Stimulated activated naive CD8-positive, alpha-beta T cell treated with anti-CD3 and anti-CD28 coated beads, Interleukin-15, Interleukin-2, amounts not matched to agents 100 U/mL and 50 U/mL, for 24 hours (primary cell): ENCODE measurements at places on chromosomes 7 and 10.

GRCh38 chr10:77185696-77186095 is 451.9 kb downstream of the KCNMA1 start:
- DNase-seq, result no peak

GRCh38 chr10:77586719-77587415 is 50.7 kb downstream of the KCNMA1 start:
- no peak for DNase-seq

- DNase-seq, result no peak
Observed at GRCh38 chr7:49772916-49773217, 571 bp upstream of the VWC2 start.

DNA sequence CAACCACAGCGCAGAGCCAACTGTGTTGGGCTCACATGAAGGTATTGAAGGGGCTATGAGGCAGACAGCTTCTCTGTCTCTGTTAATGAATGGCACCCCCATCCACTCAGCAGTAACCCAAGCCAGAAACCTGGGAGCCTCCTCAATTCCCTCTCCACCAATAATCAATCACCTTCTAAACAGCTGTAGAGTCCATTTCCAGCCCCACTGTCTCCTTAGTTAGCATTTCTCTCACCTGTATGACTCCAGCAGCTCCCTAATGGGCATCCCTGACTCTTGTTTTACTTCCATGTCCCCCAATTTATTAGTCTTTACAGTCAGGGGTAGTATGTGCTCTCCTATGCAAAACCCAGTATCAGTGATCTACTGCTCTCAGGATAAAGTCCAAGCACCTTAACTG is 6.9 kb downstream of the SRI start:
- no peak for DNase-seq

DNA sequence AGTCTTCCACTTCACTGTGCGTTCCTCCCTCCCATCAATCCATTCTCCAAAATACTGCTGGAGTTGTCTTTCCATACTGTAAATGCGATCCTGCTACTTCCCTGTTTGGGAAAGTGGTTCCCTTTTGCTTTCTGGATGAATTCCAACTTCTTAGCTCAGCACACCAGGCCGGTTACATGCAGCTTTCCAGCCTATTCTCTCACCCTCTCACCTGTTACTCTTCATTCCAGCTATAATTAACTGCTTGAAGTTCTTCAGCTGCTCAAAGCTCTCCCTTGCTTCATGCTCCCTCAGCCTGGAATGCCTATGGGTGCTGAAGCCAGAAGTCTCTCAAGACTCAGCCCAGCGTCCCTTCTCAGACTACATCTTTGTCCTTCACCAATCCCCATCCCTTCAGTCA is 6.0 kb upstream of the ZNRF2 start:
- DNase-seq, result no peak

DNA sequence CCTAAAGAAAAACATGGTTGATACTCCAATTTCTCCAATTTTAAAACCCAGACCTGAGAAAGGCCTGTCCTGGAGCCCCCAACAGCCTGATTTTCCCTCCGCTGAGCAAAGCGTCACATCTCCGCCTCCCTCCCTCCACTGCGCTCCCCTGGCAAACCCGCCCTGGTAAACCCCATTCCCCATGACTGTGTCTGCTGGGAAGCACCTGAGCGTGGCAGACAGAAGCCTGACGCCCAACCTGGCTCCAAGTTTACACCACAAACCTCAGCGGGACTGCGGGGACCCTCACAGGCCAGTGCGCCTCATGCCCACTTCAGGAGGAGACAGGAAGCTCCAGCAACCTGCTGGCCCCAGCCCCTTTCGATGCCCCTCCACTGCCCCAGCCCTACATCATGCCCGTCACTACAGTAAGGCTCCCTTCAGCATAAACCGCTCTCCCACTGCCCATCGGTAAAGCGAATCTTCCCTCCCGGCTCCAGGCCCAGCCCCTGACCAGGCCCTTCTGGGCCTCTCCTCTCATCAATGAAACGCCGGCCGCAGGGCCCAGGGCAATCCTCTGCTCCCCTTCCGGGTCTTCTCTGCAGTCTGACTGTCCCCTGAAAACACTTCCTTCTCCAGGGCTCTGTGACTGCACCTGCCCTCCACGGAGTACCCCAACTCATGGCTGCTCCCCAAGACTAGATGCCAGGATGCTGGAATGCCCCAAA is 233.3 kb downstream of the MAD1L1 start:
- DNase-seq, result no peak

GRCh38 chr10:34791228-34791627 is 23.9 kb downstream of the PARD3 start:
- DNase-seq, result no peak

- DNase-seq, result no peak
Observed at GRCh38 chr7:42095791-42096190, 141.2 kb downstream of the GLI3 start.

DNA sequence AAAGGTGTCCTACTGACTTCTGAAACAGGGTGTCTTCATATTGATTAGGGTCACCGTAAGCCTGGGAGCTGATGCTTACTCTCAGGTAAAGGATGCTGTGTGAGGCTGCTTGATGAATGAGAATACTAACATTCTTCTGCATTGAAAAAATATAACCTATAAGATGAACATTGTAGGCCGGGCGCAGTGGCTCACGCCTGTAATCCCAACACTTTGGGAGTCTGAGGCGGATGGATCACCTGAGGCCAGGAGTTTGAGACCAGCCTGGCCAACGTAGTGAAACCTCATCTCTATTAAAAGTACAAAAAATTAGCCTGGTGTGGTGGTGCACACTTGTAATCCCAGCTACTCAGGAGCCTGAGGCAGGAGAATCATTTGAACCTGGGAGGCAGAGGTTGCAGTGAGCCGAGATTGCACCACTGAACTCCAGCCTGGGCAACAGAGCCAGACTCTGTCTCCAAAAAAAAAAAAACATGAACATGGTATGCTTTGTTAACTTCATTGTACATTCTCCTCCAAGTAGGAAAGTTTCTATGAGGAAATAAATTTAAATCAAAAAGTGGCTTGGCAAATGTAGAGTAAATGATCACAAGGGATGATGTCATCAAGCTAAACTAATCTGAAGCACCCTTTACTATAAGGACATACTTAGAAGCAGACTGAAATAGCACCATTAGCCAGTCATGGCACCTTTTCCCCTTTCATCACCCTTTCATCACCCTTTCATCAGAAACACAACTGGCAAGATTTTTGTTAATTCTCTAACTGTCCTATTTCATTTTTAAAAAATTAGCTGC is 1.5 kb upstream of the BRAF start:
- DNase-seq, result no peak

DNA sequence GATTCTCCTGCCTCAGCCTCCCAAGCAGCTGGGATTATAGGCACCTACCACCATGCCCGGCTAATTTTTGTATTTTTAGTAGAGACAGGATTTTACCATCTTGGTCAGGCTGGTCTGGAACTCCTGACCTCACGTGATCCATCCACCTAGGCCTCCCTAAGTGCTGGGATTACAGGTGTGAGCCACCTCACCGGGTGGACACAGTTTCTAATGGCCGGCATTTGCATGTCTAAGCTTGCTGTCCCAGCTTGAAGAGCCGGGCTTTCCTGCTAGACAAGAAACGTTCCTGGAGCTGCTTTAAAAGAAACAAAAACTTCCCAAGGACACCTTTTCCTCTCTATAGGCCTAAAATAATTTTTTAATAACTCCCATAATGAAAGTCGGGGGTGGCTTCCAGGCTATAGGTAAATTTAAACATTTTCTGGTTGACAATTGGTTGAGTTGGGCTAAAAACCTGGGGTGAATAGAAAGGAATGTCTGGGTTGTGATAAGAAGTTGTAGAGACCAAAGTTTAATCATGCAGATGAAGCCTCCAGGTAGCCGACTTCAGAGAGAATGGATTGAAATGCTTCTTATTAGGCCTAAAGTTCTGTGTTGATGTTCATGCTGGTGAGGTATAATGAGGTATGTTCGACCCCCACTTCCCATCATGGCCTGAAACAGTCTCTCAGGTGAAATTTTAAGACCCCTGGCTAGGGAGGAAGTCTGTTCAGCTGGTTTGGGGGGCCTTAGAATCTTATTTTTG is 8.8 kb downstream of the ACADSB start:
- DNase-seq, result no peak

DNA sequence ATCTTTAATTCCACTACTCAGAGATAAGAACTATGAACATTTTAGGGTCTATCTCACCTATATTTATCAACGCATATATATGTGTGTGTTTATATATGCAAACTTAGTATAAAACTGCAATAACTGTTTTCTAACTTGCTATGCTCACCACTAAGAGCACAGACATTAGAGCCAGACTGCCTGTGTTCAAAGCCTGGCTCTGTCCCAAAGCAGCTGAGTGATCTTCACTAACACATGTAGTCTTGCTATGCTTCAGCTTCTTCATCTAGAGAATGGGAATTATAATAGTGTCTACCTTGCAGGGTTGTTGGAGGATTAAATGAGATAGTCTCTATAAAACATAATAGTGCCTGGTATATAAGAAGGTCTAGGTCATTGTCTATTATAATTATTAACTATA is 165.5 kb downstream of the MAGI2 start:
- DNase-seq, result no peak

- no peak for DNase-seq
Observed at GRCh38 chr7:97001656-97002554, 3.4 kb upstream of the DLX6 start.

GRCh38 chr10:24254180-24254579 is 45.2 kb downstream of the KIAA1217 start:
- no peak for DNase-seq

DNA sequence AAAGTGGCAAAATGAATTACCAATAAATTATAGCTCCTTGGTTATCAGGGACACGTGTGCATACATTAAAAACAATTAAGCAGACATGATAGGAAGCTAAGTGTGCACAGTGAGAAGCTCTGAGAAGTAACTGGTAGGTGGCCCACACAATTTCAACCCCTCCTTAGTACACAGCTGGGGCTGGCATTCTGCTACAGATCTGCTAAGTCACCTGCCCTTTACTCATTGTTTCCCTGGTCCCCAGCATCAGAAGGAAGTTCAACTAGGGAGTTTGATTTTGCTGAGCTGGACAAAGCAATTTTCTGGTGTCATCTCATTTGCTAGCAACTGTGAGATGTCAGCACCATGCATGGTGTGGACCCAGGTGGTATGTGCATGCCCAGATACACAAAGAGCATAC is 424.1 kb upstream of the NPVF start:
- no peak for DNase-seq

- DNase-seq, result peak; percentile 3
Observed at GRCh38 chr7:114082642-114083165, 163.9 kb upstream of the PPP1R3A start.

- DNase-seq, result no peak
Observed at GRCh38 chr7:10707519-10707918, 266.2 kb upstream of the PHF14 start.

DNA sequence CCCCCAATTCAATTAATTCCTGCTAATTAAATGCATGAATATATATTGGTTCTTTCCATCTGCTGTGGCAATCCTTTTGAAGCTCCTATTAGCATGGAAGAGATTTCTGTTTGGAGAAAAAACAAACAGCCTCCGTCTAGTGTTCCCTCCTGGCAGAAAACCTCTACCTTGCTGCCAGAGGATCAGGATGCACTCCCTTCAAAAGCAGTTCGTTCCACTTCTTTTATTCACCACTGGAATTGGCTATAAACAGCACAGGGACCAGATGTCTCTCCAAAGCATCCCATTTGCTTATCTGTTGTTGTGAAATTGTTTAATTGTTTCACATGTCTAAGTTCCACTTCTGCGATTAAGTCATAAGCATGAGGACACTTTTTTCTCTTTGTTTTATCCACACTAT is 77.8 kb upstream of the PTN start:
- DNase-seq, result no peak

GRCh38 chr10:73018632-73019031 is 64.0 kb upstream of the PLA2G12B start:
- no peak for DNase-seq

DNA sequence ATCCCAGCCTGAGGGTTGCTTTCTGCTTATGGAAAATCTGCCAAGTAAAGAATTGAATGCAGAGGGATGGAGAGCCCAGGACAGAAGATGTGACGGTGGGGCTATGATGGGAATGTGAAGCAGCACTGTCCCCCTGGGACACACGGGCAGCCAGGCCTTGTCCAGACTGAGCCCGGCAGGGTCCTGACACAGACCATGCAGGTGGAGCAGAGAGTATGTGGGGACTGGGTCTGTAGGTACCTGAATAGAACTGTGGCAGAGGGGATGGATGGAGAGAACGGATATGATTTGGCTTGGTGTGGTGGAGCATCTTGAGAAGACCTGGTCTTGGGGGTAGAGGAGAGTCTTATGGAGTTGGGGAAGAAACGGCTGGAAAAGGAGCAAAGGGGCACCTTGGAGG is 732 bp upstream of the LRRC18 start:
- DNase-seq, result no peak

- DNase-seq, result no peak
Observed at GRCh38 chr10:26335574-26336093, 102.5 kb upstream of the APBB1IP start.

DNA sequence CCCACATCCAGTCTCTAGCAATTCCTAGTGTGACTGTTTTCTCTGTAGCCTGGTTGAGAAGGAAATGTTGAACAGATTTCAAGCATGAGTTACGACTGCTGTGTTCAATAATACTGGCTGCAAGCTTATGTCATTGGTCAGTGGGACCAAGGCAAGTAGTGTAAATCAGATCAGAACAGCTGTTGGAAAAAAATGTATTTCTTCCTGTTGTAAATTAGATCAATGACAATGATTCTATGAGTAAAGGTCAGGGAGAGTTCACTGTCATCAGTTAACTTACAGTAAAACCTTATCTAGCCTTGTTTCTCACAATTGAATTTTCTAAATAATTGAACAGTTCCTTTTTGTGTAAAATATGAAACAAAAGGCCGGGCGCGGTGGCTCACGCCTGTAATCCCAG is 6.7 kb downstream of the OTUD1 start:
- DNase-seq, result no peak

DNA sequence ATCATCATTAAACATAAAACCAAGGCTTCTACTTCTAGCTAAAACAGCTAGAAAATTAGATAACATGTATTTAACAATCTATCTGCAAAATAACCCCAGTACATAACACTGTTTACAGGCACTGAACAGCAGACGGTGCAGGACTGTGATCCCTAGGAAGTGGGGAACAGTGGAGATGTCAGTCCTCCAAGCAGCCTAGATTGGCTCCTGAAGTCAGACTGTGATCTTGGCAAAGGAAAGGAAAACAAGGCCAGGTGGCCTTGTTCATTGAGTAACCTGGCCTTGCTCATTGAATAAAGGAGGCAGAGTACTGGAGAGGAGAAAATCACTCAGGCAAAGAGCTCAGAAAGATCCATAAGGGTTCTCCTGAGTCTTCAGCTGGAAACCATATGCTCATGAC is 77.7 kb upstream of the DIP2C start:
- no peak for DNase-seq

GRCh38 chr10:131757285-131758058 is 143.3 kb upstream of the PPP2R2D start:
- DNase-seq, result no peak

- DNase-seq, result no peak
Observed at GRCh38 chr7:83532219-83532618, 116.7 kb downstream of the SEMA3E start.

DNA sequence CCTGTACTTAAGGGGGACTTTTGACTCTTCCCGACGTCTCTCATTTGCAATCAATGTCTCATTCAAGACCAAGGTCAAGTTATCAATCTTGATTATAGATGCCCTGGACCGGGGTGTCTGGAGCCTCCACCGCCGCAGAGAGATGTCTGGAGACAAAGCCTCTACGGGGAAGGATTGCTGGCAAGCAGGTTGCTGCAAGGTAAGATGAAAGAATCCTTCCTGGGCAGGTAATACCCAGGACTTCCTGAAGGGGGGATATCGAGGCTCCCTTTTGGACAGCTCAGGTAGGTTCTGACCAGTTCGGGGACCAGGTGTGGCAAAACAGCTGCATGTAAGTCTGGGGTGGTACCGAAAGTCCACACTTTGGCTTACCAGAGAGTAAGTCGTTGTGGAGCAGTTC is 12.5 kb upstream of the CUX1 start:
- no peak for DNase-seq

GRCh38 chr7:2218444-2218785 is 14.3 kb downstream of the MAD1L1 start:
- no peak for DNase-seq
